Muscle of back (tissue), 13 donors: ENCODE measurements at places on chromosomes 16 and 17.
A peak's percentile ranks its signal among the peaks of the same experiment; 100 is the strongest.

DNA sequence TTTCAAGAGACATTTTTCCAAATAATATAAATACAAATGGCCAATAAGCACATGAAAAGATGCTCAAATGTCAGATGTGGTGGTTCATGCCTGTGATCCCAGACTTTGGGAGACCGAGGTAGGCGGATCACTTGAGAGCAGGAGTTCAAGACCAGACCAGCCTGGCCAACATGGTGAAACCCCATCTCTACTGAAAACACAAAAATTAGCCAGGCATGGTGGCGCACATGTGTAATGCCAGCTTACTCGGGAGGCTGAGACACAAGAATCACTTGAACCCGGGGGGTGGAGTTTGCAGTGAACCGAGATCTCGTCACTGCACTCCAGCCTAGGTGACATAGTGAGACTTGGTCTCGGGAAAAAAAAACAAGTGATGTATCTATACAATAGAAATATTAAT lies 2.9 kb upstream of the GALK1 start:
- no peak for DNase-seq

- DNase-seq, result no peak
Observed at GRCh38 chr17:57366177-57366557, 109.8 kb downstream of the MSI2 start.

DNA sequence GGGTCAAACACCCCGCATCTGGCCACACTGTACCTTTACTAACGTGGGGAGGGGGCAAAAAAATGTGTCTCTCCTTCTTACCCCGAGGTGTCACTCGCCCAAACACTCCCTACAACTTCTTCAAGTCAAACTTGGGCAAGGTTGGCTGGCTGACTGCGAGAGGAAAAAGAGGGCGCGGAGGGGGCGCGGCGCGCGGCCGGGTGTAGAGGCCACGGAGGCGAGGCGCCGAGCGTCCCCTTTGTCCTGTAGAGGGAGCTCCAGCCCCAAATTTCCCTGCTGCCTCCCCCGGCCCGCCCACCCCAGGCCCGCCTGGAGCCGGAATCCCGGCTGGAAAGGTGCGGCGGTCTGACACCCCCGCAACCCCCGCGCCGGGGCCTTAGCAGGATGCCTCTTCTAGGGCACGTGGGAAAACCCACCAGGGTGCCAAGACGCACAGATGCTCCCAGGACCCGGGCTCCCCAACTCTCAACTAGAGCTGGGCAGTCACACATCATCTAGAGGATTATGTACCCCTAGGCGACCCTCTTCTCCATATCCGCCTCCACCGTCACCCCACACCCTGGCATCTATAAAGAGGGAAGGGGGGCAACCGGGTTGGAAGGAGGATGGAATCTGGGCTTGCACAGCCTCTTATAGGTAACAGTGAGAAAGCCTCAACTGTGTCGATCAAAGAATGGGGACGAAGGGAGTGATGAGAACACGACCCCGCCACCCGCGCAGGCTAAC lies 4.2 kb downstream of the IRX3 start:
- peak; percentile 57 for DNase-seq

- no peak for DNase-seq
Observed at GRCh38 chr16:72517154-72517553, 345.2 kb upstream of the PMFBP1 start.

- no peak for DNase-seq
Observed at GRCh38 chr16:23283571-23283970, 18.5 kb upstream of the SCNN1B start.

- no peak for DNase-seq
Observed at GRCh38 chr16:83808573-83809014, 816 bp downstream of the HSBP1 start.

GRCh38 chr16:85312642-85313525 lies 200.6 kb upstream of the CIBAR2 start:
- DNase-seq, result no peak

DNA sequence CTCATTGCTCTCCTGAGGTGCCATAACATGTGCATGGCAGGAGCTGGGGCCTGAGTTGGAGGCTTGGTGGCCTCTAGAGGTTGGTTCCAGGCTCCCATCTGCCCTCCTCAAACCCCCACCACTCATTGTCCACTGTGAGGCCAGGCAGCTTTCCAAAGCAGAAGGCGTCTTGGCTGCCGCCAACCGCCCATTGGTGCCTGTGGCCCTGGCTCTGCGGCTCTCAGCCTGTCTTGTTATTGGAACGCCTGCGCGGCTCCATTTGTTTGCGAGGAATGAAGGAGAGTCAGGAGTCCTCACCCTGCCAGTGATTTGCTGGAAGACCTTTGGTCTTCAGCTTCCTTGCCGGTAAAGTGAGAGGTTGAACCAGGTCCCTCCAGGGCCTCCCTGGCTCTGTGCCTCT lies 43.6 kb downstream of the OR1D5 start:
- no peak for DNase-seq

- no peak for DNase-seq
Observed at GRCh38 chr17:58501451-58501850, 13.0 kb downstream of the MTMR4 start.

GRCh38 chr17:27318633-27319032 lies 24.7 kb downstream of the WSB1 start:
- DNase-seq, result no peak

GRCh38 chr17:75945211-75945610 lies 4.4 kb upstream of the FBF1 start:
- DNase-seq, result no peak

DNA sequence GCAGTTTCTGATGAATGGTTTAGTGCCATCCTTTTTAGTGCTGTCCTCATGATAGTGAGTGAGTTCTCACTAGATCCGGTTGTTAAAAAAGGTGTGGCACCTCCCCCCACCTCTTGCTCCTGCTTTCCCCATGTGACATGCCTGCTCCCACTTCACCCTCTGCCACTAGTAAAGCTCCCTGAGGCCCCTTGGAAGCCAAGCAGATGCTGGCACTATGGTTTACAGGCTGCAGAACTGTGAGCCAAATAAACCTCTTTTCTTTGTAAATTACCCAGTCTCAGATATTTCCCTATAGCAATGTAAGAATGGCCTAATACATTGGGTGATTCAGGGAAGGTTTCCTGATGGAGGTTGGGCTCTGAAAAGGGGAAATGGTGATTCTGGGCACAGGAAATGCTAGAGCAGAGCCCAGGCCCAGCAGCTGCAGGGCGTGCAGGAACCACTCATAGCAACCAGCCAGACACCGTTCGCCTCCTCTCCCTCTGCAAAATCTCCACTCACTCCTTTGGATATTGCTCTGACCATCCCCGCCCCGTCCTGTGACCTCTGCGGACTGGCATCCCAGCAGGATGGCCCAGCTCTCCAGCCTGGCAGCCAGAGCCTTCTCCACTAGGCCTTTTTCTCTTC lies 2.6 kb upstream of the ADORA2B start:
- no peak for DNase-seq

DNA sequence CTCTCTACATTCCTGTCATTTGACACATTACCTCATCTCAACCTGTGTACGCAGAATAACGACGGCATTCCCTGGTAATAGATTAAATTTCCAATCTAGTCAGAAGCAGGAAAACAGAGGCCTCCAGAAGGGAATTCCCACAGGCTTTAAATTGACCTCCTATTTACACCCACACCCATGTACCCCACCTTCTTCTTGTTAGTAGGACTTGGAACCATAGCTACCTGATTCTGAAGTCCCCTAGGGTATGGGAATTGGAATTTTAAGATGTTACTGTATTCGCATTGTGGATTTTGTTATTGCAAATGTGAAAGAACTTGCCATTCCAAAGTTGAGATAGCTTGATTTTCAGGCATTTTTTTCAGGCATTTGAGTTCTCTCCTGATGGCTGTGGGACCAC lies 377.5 kb upstream of the DYNLRB2 start:
- no peak for DNase-seq

GRCh38 chr16:58124601-58124915 lies 4.6 kb downstream of the CFAP20 start:
- DNase-seq, result no peak

- DNase-seq, result no peak
Observed at GRCh38 chr17:40482722-40483121, 18.7 kb downstream of the TNS4 start.

DNA sequence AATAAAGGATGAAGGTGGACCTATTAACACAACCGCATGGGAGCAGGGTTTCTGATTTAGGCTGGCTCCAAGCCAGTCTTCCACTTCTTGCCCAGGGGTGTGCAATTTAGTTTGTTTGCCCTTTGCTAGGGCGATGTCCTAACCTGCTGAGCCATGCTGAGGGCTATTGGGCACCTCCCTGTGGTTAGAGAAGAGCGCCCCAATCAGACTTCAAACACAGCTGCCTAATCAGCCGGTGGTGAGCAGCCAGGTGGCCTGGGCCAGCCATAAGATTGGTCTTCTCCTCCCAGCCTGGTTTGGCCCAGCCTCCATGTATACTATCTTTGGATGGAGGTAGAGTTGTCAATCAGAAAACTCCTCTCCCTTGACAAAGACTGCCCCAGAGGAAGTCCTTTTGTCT lies 15.7 kb downstream of the TMEM94 start:
- no peak for DNase-seq

DNA sequence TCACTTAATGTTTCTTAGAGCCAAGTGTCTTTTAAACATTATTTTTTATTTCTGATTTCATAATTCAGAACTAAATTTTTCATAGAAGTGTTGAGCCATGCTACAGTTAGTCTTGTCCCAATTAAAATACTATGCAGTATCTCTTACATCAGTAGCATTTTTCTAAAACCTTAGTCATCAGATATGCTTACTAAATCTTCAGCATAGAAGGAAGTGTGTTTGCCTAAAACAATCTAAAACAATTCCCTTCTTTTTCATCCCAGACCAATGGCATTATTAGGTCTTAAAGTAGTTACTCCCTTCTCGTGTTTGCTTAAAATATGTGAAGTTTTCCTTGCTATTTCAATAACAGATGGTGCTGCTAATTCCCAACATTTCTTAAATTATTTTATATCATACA lies 13.6 kb upstream of the BCAS3 start:
- no peak for DNase-seq

DNA sequence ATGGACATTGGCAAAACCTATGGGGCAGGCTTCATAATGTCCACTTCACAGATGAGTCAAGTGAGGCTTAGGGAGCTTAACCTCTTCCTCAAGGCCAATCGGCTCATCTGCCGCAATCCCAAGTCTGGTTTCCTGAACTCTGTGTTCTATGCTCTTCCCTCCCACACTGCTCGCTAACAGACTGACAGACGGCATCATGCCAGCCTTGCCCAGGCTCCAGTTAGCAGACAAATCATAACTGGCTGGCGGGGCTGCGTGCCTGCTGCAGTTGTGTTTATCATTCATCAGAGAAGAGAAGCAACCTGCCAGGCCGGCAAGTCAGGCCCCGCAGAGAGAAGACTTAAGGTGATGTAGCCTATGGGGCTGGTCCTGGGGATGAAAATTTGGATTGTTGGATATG lies 216.2 kb upstream of the ASIC2 start:
- DNase-seq, result no peak

DNA sequence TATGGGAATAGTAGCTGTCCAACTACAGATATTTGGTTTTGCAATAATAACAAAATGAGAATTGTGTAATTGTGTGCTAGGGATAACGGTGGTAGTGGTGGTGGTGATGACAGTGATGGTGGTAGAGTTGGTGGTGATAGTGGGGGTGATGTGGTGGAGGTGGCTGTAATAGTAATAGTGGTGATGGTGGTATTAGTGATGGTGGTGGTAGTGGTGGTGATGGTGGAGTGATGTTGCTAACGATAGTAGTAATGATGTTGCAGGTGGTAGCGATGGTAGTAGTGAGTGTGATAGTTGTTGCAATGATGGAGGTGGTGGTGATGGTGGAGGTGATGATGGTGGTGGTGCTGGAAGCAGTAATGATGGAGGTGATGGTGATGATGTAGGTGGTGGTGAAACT lies 94.4 kb downstream of the HS3ST3B1 start:
- DNase-seq, result no peak

- no peak for DNase-seq
Observed at GRCh38 chr17:13698832-13699231, 97.1 kb upstream of the HS3ST3A1 start.

GRCh38 chr16:6362321-6362720 lies 970.3 kb upstream of the RBFOX1 start:
- DNase-seq, result no peak

DNA sequence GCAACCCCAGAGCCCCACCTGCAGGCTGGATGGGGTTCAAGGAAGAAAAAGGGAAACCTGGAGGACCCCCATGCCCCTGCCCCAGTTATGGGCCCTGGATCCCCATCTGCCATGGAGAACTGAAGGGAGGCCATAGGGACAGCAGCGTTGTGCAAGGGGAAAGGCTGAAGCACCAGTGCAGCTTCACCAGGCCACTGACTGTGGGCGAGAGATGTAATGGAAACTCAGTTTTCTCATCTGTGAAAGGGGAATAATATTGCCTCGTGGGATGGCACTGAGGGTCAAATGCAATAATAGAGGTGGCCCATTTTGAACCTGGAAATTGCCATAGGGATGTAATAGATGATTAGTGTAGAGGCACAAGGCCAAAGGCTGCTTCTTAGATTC lies 9.9 kb upstream of the TSPOAP1 start:
- no peak for DNase-seq

DNA sequence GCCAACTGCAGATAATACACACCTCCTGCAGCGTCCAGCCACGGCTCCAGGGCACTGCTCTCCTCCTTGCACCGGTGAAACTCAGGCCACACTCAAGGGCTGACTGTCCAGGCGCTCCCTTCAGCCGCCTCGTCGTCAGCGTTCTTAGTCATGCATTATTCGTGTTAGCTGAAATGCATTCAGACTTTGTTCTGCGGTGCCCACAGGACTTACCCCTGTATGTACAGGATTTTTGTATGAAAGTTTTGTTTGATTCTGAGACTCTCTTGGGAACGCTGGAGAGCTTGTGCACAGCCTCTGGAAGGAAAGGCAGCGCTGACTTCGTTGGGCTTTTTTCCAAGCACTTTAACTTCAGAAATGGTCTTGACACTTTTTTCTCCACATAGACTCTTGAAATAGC lies 22.1 kb downstream of the CIBAR2 start:
- no peak for DNase-seq

DNA sequence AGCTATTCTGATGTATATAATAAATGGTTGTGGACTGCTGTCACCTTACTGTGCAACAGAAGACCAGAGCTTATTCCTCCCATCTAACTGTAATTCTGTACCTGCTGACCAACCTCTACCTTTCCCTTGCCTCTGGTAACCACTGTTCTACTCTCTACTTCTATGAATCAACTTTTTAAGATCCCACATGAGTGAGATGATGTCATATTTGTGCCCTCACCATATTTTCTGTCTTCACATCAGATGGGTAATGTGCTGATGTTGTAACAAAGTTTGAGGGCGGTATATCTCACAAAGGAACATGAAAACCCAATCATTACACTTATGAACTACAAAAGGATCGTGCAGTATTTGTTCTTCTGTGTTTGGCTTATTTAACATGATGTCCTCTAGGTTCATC lies 16.8 kb downstream of the BRD7 start:
- no peak for DNase-seq

- DNase-seq, result no peak
Observed at GRCh38 chr16:11675561-11676511, 7.6 kb downstream of the SNN start.
